Osteocyte (in vitro differentiated cells): ENCODE measurements at places on chromosomes 2 and 18.

GRCh38 chr2:42249887-42250286 lies 80.7 kb downstream of the EML4 start:
- no peak for DNase-seq

- DNase-seq, result no peak
Observed at GRCh38 chr18:24814521-24814920, 354.1 kb downstream of the HRH4 start.

DNA sequence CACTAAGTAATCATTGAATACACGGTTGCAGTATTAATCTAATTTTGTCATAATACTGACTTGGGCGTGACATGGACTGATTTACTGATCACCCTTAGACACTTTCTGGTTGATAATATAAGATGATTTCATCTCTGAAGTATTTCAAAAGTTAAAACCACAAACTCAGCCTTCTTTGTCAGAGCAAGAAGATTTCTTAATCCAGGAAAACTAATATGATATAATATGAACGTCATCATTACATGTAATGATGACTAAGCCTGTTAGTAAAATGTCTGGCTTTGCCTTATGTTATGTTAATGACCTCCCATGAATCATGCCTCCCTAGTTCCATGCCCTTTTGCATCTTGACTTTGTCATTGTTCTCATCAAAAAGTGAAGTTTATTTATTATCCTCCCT lies 1325.0 kb upstream of the CDH2 start:
- no peak for DNase-seq

- no peak for DNase-seq
Observed at GRCh38 chr2:96152304-96153161, 7.3 kb upstream of the DUSP2 start.

DNA sequence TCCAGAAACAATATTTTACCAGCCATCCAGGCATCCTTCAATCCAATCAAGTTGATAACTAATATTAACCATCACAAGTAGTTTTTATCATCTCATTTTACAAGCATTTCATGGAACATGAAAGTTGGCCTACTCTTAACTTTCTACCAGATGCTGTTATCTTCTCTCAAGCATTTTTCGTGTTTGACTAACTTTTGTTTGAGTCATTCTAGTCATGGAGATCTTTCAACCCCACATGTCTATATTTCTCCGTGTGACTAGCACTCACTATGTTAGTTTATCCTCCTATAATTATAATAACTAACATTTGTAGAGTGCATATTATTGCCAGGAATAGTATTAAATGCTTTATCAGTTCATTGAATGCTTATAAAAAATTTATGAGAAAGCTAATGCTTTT lies 307.0 kb upstream of the CWC22 start:
- no peak for DNase-seq

DNA sequence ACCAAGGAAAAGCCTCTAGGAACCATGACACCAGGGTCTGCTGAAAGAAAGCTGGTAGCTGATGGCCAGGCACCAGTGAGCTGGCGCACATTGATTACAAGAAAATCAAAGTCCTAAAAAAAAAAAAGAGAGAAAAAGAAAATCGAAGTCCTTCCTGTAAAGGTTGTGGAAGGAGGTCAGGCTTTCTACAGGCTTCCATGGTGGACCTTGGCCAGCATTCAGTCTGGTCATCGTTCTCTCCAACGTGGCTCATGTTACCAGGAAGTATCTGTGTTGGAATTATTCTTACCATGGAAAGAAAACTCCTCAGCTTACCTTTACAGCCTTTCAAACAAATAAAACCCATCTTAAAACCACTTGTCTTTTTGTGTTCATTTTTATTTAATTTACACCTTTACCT lies 65.6 kb downstream of the CYB5A start:
- no peak for DNase-seq

GRCh38 chr2:223731503-223731902 lies 105.9 kb downstream of the AP1S3 start:
- peak; percentile 2 for DNase-seq

DNA sequence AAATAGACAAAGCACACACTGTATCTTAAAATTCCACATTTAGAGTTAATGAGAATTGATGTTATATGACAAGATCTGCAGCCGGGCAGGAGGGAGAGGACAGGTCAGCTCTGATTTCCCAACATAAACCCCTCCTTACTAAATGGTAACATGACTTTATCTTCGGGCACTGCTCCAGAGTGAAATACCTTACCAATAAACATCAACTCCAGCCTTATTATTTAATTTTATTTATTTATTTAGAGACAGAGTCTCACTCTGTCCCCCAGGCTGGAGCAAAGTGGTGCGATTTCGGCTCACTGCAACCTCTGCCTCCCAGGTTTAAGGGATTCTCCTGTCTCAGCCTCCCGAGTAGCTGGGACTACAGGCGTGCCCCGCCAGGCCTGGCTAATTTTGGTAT lies 1.7 kb downstream of the CYB5A start:
- DNase-seq, result no peak

DNA sequence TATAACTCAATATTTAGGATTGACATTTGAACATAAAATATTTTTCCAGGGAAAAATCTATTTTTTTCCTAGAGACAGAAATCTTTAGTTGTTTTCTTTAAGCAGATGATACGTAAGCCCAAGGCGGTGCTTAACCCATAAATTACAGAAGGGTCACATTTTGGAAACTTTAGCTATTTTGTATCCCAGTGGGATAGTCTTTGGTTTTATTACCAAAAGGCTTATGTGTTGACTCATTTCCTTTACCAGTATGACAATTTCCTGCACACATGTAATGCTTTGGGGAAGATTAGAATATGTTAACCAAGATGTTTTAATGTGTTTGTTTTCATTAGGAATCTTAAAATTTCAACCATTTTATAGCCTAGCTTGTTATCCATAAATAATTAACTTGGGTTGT lies 24.8 kb downstream of the DYNC1I2 start:
- no peak for DNase-seq

DNA sequence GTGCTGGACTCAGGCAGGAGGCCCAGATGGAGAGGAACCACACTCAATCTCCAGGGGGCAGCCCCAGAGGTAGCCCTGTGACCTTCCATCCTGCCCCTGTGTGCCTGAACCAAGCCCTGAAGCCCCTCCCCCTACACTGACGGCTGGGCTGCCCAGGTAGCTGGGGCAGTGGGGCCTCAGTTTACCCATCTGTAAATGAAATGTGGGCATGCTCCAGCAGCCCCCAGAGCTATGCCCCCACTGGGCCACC lies 15.8 kb downstream of the CROCC2 start:
- peak; percentile 78 for DNase-seq
